GM19239 (cell line): ENCODE measurements at places on chromosomes 6 and 20.

DNA sequence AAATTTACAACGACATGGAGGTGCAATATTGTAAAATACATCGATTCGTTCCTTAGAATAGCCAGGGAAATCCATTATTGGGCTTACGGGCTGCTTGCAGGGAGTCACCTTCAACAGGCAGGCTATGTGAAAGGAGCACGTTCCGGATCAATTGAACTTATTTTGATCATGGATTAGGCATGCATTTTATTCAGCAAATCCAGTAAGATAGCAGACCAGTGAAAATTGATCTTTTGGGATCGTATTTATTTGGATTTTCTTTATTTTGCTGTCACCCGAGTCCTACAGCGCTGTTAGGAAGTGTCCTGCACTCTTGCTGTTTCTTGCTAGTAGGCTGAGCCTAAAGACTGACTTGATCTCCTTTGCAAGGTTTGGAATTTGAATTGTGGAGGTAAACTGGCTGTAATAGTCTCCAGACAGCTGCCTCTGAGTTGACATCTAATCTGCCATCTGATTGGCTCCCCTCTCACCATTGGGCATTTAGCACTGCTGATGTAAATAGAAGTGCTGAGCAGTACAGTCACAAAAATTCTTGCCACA is 3.0 kb downstream of the ARID1B start:
- peak; percentile 46 for DNase-seq

GRCh38 chr6:113969888-113970804 is 802 bp downstream of the HDAC2 start:
- DNase-seq: peak; percentile 20

DNA sequence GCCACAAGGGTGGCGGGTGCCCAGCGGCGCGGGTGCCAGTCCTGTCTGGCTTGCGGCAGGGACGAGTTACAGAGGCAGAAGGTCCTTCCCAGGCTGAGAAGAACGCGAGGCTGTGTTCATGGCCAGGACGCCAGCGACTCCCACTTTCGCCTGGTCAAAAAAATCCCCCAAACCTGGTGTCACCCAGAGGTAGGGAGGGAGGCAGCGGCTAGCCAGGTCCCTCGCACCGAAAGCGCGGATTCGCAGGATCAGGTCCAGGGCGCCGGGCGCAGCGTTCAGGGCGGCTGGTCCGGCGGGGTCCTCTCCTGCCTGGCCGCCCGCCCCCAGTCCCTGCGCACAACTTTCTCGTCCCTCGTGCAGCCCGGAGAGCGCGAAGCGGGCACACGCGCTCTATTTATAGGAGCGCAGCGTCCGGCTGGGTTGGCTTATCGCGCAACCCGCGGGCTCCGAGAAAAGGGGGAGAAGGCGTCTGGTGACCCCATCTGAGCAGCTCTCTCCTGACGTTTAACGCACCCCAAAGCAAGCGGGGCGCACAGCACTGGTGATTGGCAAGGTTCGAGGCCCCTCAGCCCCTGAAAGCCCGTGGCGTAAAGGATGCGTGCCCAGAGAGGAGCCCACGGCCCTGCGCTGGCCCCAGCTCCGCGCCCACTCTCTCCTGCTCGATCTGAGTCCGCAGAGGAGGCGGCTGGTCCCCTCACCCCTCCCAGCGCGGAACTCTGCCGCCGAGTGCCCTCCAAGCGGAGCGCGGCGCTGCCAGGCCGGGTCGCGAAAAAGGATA is 519 bp downstream of the CBLN4 start:
- DNase-seq: no peak

DNA sequence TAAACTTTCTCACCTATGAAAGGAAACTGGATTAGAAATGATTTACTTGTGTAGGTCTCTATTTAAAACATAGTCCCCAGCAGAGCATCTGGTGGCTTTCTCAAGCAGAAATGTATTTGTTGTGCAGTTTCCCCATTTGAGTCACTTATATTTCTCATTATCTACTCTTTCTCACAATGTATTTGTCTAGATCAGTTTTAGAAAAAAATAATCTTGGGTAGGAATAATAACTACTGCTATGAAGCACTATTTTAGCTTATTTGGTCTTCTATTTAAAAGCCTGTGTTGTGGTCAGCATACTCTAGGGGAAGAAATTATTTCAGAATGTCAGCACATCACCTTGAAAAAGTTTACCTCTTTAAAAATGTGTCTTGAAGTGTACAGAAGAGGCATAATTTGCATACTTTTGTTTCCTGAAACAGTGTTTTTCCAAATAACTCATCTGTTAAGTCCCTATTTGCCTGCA is 60.9 kb upstream of the PRL start:
- DNase-seq: no peak
